Lower leg skin (tissue), 4 donors: ENCODE measurements at places on chromosomes 2 and 18. TPM values are rescaled to one million over a fixed set of nuclear protein-coding genes. Genes with fewer than 3 reads are reported as not detected.

GCKR gene
- not detected for total RNA-seq

SERPINB4 gene
- total RNA-seq = 1.3 TPM

IL1A gene
- 0.93 TPM for total RNA-seq

PASK gene
- 6.9 TPM for total RNA-seq

CREG2 gene
- total RNA-seq = not detected

CENPA gene
- 0.91 TPM for total RNA-seq

PAIP2B gene
- 22.1 TPM for total RNA-seq
